ENCODE measurements at places on chromosomes 16 and 17.

DNA sequence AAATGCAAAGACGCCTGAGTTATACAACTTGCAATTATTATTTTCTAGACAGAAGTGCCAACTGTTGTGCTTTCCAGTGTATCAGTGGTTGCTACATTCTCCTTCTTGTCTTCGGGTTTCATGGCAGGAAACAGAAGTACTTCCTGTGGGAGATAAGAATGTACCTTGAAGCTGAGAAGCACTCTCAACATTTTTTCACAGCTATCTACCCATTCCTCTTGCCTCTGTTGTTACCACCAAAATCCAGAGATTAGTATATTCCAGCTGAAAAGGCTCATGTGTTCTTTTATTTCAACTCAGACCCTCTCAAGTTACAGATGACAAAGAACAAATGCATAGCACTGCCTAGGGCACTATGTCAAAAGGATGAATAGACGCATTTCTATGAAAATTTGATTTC is 4.8 kb upstream of the ADAT1 start:
- DNase-seq = no peak

- DNase-seq = no peak
Measured at GRCh38 chr17:38705523-38705802, 390 bp downstream of the MLLT6 start.

DNA sequence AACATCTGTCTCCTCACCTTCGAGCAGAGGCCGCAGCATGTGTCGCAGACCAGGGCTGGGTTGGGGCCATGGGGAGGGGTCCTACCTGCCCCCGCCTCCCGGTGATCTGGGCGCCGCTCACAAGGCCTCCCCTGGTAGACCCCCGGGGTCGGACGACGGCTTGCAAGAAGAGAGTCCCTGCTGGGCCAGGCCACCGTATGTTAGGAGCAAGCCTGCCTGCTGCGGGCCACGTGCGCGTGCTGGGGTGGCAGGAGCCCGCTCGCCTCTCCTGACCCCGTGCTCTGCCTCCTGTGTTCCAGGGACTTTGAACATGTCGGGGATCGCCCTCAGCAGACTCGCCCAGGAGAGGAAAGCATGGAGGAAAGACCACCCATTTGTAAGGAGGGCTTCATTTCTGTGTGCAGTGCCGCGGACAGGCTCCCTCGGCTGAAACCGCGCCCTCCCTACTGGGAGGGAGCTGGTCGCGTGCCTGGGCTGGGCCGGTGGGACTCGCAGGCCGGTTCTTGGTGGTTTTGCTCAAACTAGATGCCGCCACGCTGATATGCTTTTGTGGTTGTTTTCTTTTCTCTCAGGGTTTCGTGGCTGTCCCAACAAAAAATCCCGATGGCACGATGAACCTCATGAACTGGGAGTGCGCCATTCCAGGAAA is 4.4 kb downstream of the UBE2I start:
- no peak for DNase-seq

GRCh38 chr17:73271072-73271471 is 9.4 kb upstream of the CPSF4L start:
- no peak for DNase-seq

- no peak for DNase-seq
Measured at GRCh38 chr17:52027620-52028295, 130.8 kb downstream of the CA10 start.

GRCh38 chr17:73835605-73836004 is 191.4 kb upstream of the SDK2 start:
- DNase-seq = no peak

DNA sequence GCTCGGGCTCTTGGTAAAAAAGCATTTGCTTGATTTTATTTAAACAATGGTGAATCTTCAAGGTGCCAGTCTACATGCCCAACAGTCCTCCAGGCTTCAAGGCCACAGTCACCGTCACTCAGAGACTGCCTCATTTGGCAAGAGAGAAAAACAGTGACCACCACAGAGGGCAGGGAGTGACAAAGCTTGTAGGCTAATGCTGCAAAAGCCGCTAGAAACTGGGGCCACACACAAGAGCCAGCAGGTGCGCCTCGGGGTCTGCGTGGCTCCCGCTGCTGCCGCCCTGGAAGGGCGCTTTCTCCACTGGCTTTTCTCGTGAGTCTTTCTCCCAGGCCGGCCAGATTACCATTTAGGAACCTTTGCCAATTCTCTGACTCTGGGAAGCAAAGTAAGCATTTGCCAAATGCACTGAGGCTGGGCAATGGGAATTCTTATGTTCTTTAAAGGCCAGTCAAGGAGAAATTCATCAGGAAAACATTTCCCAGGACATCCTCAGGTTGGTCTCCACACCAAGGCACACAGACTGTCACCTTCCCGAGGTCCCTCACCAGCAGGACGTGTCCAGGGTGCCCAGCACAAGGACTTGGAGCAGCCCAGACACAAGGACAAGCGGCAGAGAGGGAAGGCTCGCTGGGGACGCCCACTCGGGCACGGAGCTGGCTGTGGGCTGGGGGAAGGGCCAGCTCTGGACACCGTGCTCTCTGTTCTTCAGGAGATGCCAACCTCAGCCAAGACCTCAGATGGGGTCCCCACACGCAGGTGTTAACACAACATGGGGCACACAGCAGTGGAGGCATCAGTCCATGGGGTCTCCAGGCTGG is 12.5 kb upstream of the C16orf95 start:
- DNase-seq = no peak

GRCh38 chr16:57630931-57631845 is 2.8 kb downstream of the ADGRG1 start:
- no peak for DNase-seq

GRCh38 chr16:77408607-77409006 is 26.2 kb downstream of the ADAMTS18 start:
- no peak for DNase-seq

DNA sequence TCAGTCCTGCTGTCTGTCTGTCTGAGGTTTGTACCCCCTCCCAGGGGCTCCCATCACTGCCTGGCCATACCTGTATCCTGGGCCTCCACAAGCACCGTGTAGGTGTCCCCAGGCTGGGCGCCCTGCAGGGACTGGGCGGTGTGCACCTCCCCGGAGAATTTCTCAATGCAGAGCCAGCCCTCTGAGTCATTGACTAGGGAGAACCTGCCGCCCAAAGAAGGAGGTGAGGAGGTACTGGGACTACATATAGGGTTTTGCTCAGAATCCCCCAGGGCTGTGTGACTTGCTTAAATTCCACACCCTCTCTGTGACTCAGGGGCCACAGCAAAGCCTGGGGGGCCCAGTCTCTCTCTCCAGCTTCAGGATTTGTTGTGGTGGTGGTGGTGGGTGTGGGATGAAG is 7.6 kb downstream of the CDH16 start:
- no peak for DNase-seq

DNA sequence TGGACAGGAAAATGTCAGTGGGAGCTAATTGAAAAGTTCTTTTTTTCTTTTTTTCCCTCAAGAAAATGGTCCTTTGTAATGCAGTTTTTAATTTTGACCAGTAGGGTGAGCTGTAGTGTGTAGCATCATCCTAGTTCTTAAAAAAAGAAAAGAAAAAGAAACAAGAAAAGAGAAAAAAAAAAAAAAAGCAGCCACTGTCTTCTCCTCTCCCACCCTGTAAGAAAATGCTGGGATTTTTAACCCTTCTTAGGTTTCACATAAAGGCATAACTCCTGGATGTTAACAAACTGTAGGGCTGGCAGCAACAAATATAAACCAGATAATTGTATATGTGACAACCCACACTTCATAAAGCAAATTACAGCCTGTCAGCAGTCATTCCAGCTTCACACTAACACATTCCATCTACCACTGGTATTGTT is 78.1 kb downstream of the SKAP1 start:
- DNase-seq = no peak

- DNase-seq = no peak
Measured at GRCh38 chr16:15975172-15975571, 25.8 kb downstream of the ABCC1 start.

GRCh38 chr17:21495281-21495680 is 119.1 kb downstream of the KCNJ12 start:
- no peak for DNase-seq

DNA sequence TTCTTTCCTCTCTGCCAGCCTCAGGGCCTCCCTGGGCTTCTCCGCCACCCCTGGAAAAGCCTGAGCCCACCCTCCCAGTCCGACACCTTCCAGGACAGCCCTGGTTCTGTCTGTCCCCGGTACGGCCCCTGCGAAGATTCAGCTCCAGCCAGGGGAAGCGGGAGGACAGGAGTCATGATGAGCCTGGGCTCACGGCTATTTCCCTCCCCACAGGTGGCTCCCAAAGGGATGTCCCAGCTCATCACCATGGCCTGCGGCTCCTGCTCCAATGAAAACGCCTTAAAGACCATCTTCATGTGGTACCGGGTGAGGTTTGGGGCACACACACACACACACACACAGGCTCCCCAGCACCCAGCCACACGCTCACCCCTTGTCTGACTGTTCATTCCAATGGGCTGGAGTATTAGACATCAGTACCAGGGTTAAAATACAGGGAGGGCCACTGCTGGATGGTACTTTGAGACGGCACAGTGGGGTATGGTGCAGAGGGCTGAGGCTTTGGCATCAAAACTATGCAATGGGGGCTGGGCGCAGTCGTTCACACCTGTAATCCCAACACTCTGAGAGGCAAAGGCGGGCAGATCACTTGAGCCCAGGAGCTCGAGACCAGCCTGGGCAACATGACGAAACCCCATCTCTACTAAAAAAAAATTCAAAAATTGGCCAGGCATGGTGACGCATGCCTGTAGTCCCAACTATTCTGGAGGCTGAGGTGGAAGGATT is 32.8 kb downstream of the TMEM186 start:
- DNase-seq = no peak

GRCh38 chr17:19719355-19720209 is 3.2 kb upstream of the SLC47A2 start:
- no peak for DNase-seq

DNA sequence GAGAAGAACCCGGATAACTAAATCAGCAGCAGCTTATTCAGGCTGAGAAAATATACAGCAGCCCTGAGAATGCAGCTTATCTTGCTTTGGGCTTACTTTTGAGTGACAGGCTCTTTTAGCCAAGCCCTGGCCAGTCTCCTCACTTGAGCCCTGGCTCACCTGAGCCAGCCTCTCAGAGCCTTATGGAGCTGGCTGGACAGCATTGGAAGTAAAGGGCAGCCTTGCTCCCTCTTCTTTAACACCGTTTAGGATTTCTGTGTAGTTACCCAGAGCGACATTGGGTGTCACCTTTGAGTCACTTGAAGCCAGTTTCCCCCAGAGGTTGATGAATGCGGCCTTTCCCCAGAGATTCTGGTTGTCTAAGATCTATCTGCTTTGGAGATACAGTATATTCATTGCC is 7.7 kb upstream of the NPIPB2 start:
- no peak for DNase-seq

DNA sequence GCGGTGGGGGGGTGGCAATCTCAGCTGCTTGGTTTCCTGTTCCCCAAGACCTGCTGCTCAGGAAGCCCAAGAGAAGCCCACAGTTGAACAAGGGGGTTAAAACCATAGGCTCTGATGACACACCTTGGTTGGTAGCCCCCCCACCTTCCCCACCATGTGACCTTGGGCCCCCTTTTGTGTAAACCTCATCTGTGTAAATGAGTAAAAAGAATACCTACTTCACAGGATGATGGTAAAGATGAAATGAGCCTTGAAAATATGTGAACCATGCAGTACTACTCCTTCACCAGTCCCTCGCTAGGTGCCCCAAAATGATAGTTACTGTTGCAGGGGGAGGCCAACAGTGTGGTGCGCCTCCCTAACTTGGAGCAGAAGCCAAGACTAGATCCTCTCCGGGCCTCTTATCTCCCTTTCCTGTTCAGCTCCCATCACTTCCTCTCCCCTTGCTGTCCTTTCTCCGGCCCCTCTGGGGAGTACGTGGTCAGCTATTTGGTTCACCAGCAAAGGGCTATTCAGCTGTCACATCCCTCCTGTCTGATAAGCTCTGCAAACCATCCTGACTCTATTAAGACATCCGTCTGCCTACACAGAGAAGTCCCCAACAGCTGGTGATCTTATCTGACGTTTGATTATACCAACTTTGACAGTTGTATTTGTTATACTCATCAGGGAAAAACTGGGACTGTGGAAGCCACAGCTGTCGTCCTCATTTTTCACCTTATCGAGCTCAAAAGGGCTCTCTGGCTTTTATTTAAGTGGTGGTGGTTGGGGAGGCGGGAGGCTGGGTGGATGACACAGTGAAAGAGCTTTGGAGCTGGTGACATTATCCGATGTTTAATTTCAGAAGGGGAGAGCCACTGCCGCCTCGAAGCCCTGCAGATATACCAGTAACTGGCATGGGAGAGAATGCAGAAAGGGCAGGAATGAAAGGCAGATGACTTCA is 19.9 kb downstream of the DCAKD start:
- DNase-seq = no peak

- DNase-seq = peak; percentile 82
Measured at GRCh38 chr17:7856811-7857712, at the start of gene NAA38. Gene NAA38, minus strand, starts transcription at chr17:7857559. Its CDS starts 96 bp downstream, at chr17:7857463.

DNA sequence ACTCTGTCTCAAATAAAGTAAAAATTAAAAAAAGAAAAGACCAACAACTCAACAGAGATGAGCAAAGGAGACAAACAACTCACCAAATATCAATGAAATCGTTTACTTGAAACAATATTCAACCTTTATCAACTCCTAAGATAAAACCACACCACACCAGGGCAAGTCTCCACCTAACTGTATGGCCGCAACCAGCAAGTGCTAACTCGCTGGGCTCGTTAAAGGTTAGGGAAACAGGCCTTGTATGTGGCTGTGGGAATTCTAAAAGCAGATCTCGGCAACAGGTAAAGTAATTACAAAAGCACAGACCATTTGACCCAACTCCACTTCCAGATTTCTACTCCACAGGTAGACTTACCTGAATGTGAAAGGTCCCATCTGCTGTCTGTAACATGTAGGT is 9.3 kb downstream of the ZCCHC14 start:
- no peak for DNase-seq

- DNase-seq = no peak
Measured at GRCh38 chr16:88792078-88792550, 7.1 kb upstream of the PIEZO1 start.
